ENCODE measurements at places on chromosomes 5 and 9.

- DNase-seq, result no peak
Observed at GRCh38 chr5:172494630-172495505, 40.5 kb upstream of the SH3PXD2B start.

DNA sequence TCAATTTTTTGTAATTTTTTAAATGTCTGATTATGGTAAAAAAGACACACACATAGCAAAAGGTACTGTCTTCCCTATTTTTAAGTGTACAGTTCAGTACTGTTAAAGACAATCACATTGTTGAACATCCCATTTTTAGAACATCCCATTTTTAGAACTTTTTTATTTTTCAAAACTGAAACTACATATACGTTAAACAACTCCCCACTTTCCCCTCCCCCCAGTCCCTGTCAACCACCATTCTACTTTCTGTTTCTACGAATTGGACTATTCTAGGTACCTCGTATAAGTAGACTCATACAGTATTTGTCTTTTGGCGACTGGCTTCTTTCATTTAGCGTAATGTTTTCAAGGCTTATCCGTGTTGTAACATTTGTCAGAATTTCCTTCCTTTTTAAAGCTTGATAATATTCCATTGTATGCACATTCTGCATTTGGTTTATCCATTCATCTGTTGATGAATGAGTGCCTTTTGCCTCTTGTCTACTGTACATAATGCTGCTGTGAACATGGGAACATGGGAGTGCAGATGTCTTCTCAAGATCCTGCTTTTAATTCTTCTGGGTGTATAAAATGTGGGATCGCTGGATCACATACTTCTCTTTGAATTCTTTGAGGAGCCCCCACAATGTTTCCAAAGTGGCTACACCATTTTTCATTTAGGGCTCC lies 154.0 kb downstream of the PIK3R1 start:
- no peak for DNase-seq

DNA sequence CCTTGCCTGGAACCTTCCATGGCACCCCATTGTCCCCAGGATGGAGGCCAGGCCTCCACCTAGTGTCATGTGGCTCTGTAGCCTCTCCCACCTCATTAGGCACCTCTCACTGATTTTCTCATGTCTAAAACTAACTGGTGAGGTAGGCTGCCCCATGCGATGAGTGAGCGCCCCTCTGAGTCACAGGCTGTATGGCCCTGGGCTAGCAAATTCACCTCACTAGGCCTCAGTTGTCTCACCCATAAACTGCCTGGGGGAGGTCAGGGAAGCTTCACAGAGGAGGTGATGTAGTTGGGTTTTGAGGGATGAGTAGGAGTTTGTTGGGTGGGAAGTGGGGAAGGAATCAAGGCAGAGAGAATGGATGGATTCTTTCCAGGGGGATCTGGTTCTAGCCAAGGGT lies 8.8 kb downstream of the RXRA start:
- DNase-seq, result no peak

DNA sequence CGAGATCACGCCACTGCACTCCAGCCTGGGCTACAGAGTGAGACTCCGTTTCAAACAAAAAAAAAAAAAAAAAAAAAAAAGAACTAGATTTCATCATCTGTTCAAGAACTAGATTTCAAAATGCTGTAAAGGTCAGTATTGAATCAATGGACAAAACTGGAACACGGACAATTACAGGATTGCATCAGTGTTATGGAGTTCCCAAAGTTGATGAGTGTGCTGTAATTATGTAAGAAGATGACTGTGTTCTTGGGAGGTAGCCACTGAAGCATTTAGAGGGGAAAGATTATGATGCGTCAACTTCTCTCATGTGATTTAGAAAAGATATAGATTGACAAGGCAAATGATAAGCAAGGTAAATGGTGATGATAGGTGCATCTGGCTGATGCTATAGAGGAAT lies 6.5 kb downstream of the FAM240B start:
- no peak for DNase-seq

GRCh38 chr5:181114844-181115778 lies 15.9 kb downstream of the OR2V1 start:
- no peak for DNase-seq

GRCh38 chr5:176628406-176629228 lies 1.7 kb downstream of the SNCB start:
- no peak for DNase-seq

GRCh38 chr5:135028791-135029476 lies 5.1 kb downstream of the PITX1 start:
- DNase-seq, result no peak

DNA sequence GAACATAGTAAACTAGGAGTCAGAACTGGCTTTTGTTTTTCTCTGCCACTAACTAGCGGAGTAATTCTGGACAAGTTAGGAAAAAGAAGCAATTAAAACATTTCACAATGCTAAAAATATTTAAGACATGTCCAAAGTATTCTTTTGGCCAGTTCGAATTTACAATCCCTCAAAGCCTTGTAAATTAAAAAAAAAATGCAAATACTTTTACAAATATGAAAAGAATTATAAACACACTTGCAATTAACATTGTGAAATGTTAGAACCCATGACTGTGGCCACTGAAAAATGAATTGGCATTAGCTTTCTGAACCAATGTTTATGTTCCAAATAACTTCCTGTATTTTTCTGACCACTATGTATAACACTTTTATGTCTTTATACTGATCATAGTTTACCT lies 2.2 kb downstream of the RAD1 start:
- DNase-seq, result no peak

DNA sequence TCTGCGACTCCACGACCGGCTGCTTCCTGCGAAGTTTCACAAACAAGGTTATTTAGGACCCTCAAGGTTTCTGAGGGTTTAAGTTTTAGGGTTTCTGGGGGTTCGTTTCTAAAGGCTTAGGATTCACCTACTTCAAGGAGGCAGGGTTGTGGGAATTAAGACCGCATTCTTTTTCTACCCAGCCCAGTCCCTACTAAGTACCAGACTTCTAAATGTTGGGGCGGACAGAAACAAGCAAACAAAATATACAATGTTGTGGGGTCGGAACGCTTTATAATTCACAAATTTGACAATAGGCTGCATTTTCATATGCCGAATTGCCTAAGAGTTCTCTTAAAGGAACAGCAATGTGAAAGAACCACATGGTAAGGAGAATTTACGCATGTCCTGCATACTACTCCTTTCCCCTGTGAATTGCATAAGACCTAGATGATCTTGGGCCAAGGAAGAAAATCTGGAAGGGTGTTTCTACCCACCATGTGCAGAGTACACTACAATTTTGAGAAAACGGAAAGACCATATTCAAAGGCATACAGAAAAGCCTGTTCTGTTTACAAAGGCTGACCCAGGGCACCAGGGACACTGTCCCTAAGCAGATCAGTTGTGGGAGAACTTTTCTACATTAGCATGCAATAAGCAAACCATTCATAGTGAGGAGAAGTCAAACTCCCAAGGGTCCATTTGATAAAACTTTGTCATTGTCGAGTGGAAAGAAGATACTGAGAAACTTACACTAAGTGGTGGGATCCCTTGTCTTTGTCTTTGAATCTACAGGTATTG lies 457.3 kb downstream of the RAB3C start:
- no peak for DNase-seq

- DNase-seq, result no peak
Observed at GRCh38 chr5:95963650-95964410, 2.2 kb upstream of the ELL2 start.

DNA sequence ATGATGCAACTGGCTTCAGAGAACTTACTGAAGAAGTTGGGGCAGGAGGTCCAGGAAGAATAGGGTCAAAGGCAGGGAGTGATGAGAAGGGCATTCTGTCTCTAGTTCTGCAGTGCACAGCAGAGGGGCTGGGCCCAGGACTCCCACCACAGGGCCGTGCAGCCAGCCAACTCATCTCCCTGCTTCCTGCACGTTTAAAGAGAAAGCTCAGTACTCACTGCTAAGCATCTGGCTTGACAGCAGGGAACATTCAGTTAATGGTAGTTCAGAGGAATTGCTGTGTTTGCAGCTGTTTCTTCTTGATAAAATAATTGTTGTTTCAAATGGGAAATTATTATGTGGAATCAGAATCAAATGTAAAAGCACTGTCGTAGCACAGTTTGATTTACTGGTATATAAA lies 25.6 kb upstream of the SCAMP1 start:
- DNase-seq, result no peak

DNA sequence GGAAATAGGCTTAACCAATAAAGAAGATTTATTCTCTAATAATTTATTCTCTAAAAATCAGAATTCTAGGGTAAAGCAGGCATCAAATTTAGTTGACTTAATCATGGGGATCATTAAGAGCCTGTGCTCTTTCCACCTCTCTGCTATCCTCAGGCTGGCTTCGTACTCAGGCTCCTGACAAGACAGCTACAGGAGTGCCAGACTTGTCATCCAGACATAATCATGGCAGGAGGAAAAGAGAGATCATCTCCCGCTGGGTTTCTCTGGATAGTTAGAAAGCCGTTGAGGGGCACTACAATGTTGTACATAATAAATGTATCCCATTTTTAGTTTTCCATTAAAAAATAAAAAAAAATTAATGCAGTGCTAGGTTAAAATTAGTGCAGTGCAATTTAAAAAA lies 171.9 kb downstream of the SEC61B start:
- no peak for DNase-seq

- no peak for DNase-seq
Observed at GRCh38 chr5:132684491-132684890, 10.7 kb downstream of the IL4 start.

- DNase-seq, result no peak
Observed at GRCh38 chr5:67437905-67438845, 241.6 kb upstream of the CD180 start.

DNA sequence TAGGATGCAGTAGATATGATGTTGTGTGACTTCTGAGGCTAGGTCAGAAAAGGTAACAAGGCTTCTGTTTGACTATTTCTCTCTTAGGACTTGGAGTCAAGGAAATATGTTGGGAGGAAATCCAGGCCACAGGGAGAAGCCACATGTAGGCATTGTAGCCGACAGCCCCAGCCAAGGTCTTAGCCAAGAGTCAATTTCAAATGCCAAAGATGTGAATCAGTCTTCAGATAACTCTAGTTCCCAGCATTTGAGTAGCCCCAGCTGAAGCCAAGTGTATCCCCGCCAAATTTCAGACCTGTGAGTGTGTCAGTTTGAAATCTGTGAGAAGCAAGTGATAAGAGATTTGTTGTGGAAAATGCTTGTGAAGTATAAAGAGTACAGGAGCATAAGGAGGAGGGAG lies 38.1 kb upstream of the ISL1 start:
- DNase-seq, result no peak

GRCh38 chr9:132903574-132904492 lies 25.1 kb downstream of the SPACA9 start:
- no peak for DNase-seq

GRCh38 chr5:124628721-124629596 lies 117.5 kb downstream of the ZNF608 start:
- no peak for DNase-seq

DNA sequence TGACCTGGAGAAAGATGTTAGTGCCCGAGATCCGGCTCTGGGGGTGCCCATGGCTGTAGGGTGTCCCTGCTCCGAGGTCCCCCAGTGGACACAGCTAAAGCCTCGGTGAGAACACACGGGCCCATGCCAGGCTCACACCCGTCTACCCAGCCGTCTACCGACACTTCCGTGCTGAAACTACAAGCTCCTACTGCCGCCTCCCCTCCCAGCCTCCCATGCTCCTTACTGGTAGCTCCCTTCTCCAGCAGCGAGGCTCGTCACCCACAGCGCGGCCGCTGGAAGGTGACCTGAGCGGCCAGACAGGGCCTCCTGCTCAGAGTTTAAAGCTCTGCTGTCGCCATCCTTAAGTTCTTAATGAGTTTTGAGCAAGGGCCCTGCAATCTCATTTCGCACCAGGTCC lies 33.2 kb upstream of the CLPTM1L start:
- no peak for DNase-seq

GRCh38 chr5:137649228-137649935 lies 86.5 kb downstream of the KLHL3 start:
- DNase-seq, result no peak

DNA sequence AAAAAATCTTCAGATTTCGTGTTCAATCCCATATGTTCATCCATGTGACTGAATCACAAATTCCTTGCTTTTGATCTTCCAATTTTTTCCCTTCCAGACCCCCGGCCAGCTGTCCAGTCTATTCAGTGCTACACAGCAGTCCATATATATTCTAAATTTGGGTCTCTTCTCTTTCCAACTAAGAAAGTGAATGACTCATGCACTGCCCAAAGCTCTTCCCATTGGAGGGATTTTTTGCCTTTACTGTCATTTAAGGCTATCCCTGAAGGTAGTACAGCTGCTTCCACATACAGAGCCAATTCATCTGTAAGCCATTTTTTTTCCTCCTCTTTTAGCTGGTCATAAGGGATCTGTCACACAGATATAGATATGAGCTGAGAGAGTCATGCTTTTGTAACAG lies 478.3 kb downstream of the DMRT2 start:
- no peak for DNase-seq

DNA sequence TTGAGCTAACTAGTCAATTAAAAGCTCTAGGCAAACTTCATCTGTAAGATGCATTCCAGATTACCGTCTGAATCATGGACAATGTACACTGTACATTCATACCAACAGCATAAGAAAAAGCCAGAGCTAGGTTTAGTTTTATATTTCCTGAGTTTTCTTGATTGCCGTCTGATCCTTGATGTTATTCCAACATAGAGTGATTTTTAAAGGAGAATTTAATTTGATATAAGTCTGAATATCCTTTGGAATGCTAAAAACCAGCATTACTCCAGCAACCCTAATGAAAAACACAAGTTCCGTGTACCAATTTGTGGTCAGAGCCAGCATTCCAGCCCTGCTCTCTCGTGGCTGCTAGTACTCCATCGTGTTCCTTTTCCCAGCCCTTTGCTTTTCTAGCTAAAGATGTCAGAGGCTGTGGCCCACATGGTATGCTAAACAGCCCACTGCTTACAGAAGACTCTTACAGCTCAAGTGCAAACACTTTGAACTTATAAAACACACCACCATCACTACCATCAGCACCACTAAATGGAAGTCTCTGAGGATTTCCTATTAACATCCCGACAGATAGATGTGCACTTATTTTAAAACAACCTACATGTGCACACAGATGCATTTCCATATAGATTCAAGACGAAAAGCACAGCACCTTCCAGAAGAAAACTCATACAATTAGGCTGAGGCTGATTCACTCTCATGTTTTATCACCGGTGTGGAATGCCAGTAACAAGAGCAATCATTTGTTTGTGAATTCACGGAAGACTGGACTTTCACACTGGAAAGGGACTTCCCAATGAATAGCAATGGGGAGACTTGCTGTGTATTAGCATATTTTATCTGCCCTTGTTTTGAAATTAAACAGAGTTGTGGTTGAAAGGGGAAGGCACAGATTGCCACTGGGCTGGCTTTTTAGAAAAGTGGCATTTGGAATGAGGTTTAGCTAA lies 246.9 kb upstream of the GAS1 start:
- DNase-seq, result no peak

Data from COR-L47 (cell line).